ENCODE measurements at places on chromosomes 16 and 17. TPM values are rescaled to one million over a fixed set of nuclear protein-coding genes. Genes with fewer than 3 reads are reported as not detected.

Gene AXIN2
- 0.97 TPM for total RNA-seq

Gene CPHXL2
- total RNA-seq, result not detected

Gene EPX
- not detected for total RNA-seq

Gene CHST4
- total RNA-seq, result not detected

Gene RTN4RL1
- total RNA-seq, result 0.05 TPM

Gene MMP25
- not detected for total RNA-seq

Gene TEX14
- 0.05 TPM for total RNA-seq

Gene MT1E
- 79.6 TPM for total RNA-seq
